B cell (primary cell): ENCODE measurements at places on chromosomes 2 and 18. TPM values are rescaled to one million over a fixed set of nuclear protein-coding genes. Genes with fewer than 3 reads are reported as not detected.

GRCh38 chr2:126698376-126698775 is 42.4 kb downstream of the GYPC start:
- no peaks in the 10 kb centered on the region for H3K4me1 ChIP-seq
- H3K27ac ChIP-seq, result no peak overlapping the region
- peaks cover 3% of the 10 kb centered on the region for H3K36me3 ChIP-seq
- no peak for DNase-seq
- no peaks in the 10 kb centered on the region for H3K27me3 ChIP-seq

- DNase-seq, result no peak
- no peak overlapping the region for H3K27ac ChIP-seq
- no peaks in the 10 kb centered on the region for H3K27me3 ChIP-seq
- H3K4me1 ChIP-seq, result no peaks in the 10 kb centered on the region
- H3K4me3 ChIP-seq, result no peak overlapping the region
Measured at GRCh38 chr18:34932363-34932762, 108.8 kb upstream of the MAPRE2 start.

DNA sequence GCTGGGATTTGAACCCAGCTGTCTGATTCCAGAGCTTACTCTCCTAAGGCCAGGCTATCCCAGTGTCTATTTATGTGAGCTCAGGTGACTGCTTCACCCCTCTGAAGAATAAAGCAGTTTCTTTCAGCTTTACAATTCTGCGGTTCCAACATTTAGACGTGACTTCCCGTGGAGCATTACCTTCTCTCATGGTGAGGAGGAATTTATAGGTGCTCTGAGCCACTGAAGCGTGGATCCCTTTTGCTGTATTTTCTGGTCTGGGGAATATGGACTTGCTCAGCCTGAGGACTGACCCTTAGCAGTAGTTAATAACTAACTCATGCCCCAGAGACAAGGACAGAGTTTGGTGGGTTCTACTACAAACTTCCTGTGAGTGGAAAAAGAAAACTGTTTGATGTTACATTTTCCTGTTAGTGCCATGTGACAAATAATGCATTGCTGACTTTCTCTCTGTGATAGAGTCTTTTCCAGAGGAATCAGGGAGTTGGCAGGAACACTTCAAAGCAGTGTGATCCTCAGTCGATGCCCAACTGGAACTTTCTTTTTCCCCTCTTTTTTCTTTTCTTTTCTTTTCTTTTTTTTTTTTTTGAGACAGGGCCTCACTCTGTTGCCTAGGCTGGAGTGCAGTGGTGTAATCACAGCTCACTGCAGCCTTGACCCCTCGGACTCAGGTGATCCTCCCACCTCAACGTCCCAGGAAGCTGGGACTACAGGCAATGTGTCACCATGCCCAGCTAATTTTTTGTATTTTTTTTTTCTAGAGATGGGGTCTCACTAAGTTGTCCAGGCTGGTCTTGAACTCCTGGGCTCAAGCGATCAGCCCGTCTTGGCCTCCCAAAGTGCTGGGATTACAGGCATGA is 21.9 kb downstream of the CASP10 start:
- DNase-seq, result no peak
- no peak overlapping the region for H3K4me3 ChIP-seq
- no peaks in the 10 kb centered on the region for H3K27me3 ChIP-seq
- H3K4me1 ChIP-seq, result peaks cover 27% of the 10 kb centered on the region
- no peak overlapping the region for H3K27ac ChIP-seq

- H3K4me3 ChIP-seq, result no peak overlapping the region
- H3K27me3 ChIP-seq, result no peaks in the 10 kb centered on the region
- DNase-seq, result no peak
- H3K27ac ChIP-seq, result no peak overlapping the region
Measured at GRCh38 chr2:239106314-239106908, 258.5 kb downstream of the TWIST2 start.

DNA sequence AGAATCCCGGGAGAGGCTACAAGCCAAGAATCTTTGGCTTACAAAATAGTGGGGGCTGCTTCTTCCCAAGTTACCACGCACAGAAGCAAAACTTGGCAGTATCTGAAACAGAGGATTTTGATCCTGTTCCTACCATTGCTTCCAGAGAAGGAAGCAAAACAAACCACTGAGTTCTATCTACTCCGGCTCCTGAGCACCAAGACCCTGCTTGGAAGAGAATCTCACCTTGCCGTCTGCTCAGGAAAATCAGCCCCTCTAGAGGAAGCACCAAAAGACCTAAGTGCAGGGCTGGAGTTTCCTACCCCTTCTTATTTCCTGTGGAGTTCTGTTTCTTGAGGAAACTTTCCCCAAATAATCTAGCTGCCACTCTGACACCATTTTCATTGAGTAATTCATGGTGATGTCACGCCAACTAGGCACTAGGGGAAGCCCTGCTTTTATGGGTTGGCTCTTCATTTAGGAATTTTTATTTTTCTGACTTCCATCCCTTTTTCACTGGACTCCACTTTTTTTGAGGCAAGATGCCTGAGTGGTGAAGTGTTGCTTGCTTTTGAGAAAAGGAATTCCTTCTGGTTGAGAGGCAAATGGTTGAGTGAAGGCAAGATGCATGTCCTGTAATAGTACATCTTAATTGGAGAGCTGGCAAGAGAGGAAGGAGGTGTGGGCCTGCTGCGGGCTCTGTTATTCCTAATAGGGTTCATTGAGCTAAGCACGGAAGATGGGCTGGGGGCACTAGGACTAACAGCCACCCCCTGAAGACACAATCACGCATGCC is 36.8 kb upstream of the EML4 start:
- H3K36me3 ChIP-seq, result no peaks in the 10 kb centered on the region
- peaks cover 77% of the 10 kb centered on the region for H3K4me1 ChIP-seq
- H3K4me3 ChIP-seq, result peak overlapping the region; percentile 2
- H3K27me3 ChIP-seq, result no peaks in the 10 kb centered on the region
- peak overlapping the region; percentile 21 for H3K27ac ChIP-seq

- no peak overlapping the region for H3K4me3 ChIP-seq
- peaks cover 75% of the 10 kb centered on the region for H3K4me1 ChIP-seq
- no peak for DNase-seq
- no peaks in the 10 kb centered on the region for H3K36me3 ChIP-seq
- peak overlapping the region; percentile 75 for H3K27ac ChIP-seq
Measured at GRCh38 chr2:233112776-233113452, 52.8 kb downstream of the INPP5D start.

DNA sequence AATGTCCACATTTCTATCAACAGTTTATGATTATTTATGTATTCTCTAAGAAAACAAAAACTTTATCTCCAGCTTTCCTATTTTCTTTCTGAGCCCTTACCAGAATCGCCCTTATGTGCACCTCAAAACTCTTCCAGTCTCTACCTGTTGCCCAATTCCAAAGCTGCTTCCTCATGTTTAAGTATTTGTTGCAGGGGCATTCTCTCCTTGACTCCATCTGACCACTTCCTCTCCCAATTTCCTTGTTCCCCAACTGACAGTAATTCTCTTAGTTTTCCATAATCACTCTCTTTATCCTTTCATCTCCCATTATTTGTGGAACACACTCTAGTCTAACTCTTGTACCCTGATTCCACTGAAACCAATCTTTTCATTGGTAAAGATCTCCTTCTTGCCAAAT is 105.4 kb upstream of the RBBP8 start:
- no peak for DNase-seq
- H3K4me3 ChIP-seq, result no peak overlapping the region
- peaks cover 4% of the 10 kb centered on the region for H3K4me1 ChIP-seq
- no peaks in the 10 kb centered on the region for H3K27me3 ChIP-seq
- H3K36me3 ChIP-seq, result no peaks in the 10 kb centered on the region

DNA sequence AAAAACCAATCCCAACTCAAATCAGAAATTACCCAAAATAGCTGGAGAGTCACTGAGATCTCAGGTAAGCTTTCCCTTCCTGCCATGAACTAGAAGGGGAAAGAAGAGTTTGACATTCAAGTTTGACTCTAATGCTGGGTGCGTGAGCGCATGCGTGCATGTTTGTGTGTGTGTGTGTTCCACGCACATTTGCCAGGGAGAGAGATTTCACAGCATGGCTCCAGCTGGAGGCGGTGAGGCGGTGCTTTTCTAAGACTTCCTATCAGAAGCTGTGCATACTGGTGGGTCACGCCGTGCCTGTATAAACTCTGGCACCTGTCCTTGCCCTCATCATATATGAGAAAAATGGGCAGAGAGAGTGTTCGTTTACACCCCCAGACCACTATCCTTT is 116.2 kb downstream of the MSH2 start:
- peaks cover 15% of the 10 kb centered on the region for H3K4me1 ChIP-seq
- no peak for DNase-seq
- no peak overlapping the region for H3K4me3 ChIP-seq
- no peaks in the 10 kb centered on the region for H3K27me3 ChIP-seq
- no peak overlapping the region for H3K27ac ChIP-seq
- no peaks in the 10 kb centered on the region for H3K36me3 ChIP-seq

- peaks cover 47% of the 10 kb centered on the region for H3K4me1 ChIP-seq
- no peaks in the 10 kb centered on the region for H3K27me3 ChIP-seq
- H3K27ac ChIP-seq, result no peak overlapping the region
- DNase-seq, result no peak
- no peak overlapping the region for H3K4me3 ChIP-seq
Measured at GRCh38 chr2:199465390-199465789, 7.7 kb upstream of the SATB2 start.

DNA sequence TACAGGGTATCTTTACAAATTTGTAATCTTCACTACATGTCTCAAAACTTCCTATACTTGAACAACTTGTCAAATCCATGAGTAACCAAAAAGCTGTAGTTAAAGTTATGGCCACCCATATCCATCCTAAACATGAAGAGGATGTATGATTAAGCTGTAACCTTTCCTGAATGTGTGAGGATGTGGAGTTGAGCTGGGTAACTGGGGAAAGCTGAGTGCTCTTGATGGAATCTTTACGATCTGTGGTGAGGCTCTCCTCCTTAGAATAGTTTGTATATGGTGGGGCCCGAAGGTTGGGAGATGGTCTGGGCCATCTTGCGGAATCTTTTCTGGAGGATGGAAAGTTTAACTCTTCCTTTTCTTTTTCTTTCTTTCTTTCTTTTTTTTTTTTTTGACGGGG is 29.4 kb downstream of the DPP4 start:
- DNase-seq, result no peak
- no peaks in the 10 kb centered on the region for H3K36me3 ChIP-seq
- H3K4me3 ChIP-seq, result no peak overlapping the region
- H3K27ac ChIP-seq, result no peak overlapping the region
- H3K4me1 ChIP-seq, result no peaks in the 10 kb centered on the region
- H3K27me3 ChIP-seq, result no peaks in the 10 kb centered on the region

- no peak for DNase-seq
- no peaks in the 10 kb centered on the region for H3K27me3 ChIP-seq
- H3K36me3 ChIP-seq, result no peaks in the 10 kb centered on the region
Measured at GRCh38 chr2:236809716-236810115, 240.1 kb downstream of the ACKR3 start.

GRCh38 chr18:63132819-63133200 is 186.8 kb downstream of the BCL2 start:
- H3K27ac ChIP-seq, result no peak overlapping the region
- no peaks in the 10 kb centered on the region for H3K27me3 ChIP-seq
- DNase-seq, result no peak

- peaks cover 32% of the 10 kb centered on the region for H3K4me1 ChIP-seq
- DNase-seq, result no peak
- H3K4me3 ChIP-seq, result peak overlapping the region; percentile 80
- no peaks in the 10 kb centered on the region for H3K27me3 ChIP-seq
- peak overlapping the region; percentile 80 for H3K27ac ChIP-seq
Measured at GRCh38 chr18:21112140-21112473, 494 bp upstream of the ROCK1 start.

DOCK10 gene
- total RNA-seq, result 139 and 140 TPM in 2 replicates
